ENCODE measurements at places on chromosomes 6 and 20.

- no peak for DNase-seq
These were observed 4.9 kb downstream of the ARFRP1 start for GRCh38 chr20:63702751-63703470.

DNA sequence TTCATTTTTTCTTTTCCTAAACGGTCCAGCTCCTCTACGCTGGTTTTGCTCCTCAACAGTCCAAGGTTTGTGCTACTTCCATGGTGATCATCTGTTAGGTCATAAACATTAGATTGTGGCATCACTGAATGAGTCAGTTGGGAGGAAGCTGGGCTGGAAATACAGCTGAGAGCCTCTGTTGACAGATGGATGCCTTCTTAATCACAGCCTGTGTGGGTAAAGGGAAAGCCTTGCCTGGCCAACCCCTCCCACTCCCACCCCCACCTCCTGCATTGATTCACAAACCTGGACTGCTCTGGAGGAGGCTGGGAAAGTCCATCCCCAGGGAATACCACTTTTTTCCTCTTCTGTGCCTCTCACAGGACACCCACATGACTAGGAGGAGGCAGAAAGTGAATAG is 180.6 kb upstream of the CCN2 start:
- DNase-seq: no peak

DNA sequence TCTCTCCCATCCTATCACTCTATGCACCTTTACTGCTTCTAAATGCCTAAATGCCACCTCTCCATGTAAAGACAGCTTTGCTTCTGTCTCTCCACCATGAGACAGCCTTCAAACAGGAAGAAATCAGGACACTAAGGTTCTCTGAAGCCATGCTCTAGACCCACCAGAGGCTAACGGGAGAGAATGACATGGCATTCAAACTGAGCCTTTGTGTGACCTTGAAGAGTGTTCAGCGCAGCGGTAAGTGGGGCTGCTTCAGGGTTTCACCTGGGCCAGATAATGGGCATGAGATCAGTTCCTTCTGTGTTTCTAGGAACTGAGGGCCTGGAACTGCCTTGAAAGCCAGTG is 20.1 kb downstream of the FAM50B start:
- no peak for DNase-seq

- DNase-seq: no peak
These were observed 1.9 kb upstream of the ZBTB9 start for GRCh38 chr6:33452496-33452895.

GRCh38 chr20:22536141-22536828 is 48.1 kb downstream of the FOXA2 start:
- DNase-seq: no peak

- DNase-seq: no peak
These were observed 60.4 kb upstream of the AKAP12 start for GRCh38 chr6:151179321-151179720.

Measured in SHP77 treated with DMSO at 0.1 percent for 48 hours (cell line).